Activated CD8-positive, alpha-beta memory T cell treated with anti-CD3 and anti-CD28 coated beads for 24 hours (primary cell): ENCODE measurements at places on chromosomes 4 and X.

DNA sequence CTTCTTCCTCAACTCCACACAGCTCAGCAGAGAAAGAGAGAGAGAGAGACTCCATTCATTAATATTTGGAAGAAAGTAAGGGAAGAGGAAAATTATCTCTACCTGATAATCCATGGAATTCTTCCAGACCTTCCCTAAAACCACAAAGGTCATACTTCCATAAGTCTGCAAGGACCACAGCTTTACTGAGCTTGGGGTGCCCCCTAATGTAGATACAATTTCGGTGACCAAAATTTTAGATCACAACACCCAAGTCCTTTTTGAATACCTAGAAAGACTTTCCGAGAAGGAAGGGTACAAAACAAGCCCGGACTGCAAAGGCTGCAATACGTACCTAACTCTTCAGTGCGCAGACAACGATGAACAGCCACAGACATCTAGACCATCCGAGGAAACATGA lies 523.9 kb downstream of the GLUD2 start:
- no peak for DNase-seq

DNA sequence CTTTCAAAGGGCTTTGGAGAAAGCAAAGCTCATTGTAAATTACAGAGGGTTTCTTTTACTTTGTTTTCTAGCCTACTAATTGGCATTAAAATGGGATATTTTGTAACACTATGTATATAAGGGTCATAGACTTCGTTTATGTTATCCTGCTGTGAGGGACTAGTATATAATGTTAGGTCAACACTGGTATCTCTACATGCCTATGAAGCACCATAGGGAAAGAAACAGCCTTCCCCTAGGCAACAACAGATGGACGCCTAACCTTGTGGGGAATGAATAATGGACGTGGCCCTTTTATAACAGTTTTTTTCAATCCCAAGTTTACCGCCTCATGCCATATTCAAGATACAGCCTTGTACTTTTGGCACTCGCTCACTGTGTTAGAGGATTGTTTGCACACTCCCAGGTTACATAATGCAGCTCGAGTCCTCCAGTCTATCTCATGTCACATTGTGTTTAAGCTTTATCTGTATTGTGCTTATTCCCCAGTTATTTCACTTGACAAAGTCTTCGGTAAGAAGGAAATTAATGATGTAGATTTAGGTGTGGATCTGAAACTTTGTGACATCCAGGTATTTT lies 711.0 kb downstream of the RPA4 start:
- no peak for DNase-seq

DNA sequence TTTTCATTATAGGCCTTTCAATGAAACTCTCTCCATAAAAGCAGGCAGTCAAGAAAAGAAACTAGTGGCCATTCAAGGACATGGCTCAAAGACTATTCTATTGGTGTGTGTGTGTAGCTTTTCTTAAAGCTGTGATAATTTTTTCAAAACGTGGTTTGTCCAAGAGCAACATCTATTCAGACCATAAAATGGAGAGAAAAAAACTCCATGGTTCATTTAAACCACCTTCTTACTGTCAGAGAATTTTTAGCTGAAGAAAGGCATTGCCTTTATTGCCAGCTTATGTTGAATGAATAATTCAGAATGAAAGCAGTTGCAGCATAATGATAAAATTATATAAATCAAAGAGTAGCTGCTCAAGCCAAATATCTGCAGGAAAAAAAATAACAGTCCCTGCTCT lies 325.5 kb downstream of the PCDH18 start:
- no peak for DNase-seq

- DNase-seq: no peak
Measured at GRCh38 chr4:138507522-138507921, 265.4 kb upstream of the SLC7A11 start.

GRCh38 chr4:41146716-41147506 lies 67.4 kb downstream of the APBB2 start:
- DNase-seq: no peak

GRCh38 chrX:66046612-66047235 lies 6.8 kb upstream of the VSIG4 start:
- DNase-seq: no peak

DNA sequence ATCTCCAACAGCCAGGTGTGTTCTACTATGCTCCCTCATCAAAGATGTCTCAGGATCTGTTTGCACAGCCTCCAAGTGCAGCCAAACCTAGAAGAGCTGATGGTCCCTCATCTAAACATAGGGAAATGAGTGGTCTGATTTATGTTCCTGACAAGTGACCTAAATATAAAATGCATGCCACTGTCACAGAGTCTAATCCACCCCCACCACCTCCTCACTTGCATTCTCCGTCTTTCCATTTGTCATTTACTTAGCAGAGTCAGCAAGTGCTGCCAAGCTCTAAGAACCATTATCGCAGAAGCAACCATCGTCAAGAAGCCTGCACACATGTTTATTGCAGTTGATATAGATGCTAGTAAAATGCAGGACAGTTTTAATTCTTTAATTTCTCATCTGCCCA lies 33.1 kb upstream of the VCX3A start:
- DNase-seq: no peak

GRCh38 chr4:37602454-37603069 lies 83.6 kb downstream of the RELL1 start:
- DNase-seq: no peak

- no peak for DNase-seq
Measured at GRCh38 chrX:120514236-120514635, 45.1 kb upstream of the LAMP2 start.

DNA sequence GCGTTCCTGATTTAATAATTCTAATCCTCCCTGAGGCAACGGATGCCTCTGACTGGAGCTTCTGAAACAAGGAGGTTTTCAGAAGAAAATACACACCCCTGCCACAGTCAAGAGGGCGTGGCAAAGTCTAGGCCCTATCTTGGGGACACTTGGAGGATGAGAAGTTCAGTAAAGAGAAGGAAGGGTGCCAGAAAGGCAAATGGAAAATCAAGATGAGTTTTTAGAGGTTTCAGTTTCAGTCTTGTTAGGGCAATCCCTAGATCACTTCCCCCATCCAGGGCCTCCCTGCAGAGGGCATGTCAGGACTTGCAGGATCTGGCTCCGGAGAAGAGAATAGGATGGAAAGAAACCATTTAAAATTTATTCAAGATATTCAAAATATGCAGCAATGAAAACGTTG lies 28.5 kb upstream of the FGF2 start:
- DNase-seq: no peak
